MCF 10A (cell line): ENCODE measurements at places on chromosomes 2 and 18. TPM values are rescaled to one million over a fixed set of nuclear protein-coding genes. Genes with fewer than 3 reads are reported as not detected.

The NT5DC4 gene
- not detected in 2 replicates for total RNA-seq

The ACADL gene
- total RNA-seq = not detected in 2 replicates

The MFF gene
- total RNA-seq = 81.2 and 90.2 TPM in 2 replicates

The PHLPP1 gene
- 12.4 and 13.1 TPM in 2 replicates for total RNA-seq

The ADAM17 gene
- 44.3 and 47.3 TPM in 2 replicates for total RNA-seq

The RNF103 gene
- 12.4 and 18.4 TPM in 2 replicates for total RNA-seq

The IL1R2 gene
- total RNA-seq = not detected in 2 replicates

The GPAT2 gene
- total RNA-seq = not detected in 2 replicates

The RUFY4 gene
- total RNA-seq = not detected in 2 replicates

The PDE1A gene
- 0.15 and 0.30 TPM in 2 replicates for total RNA-seq

The ANAPC1 gene
- total RNA-seq = 48.8 and 66.1 TPM in 2 replicates

The CAPN14 gene
- total RNA-seq = not detected in 2 replicates

The SCLY gene
- total RNA-seq = 40.1 and 40.4 TPM in 2 replicates

The DNER gene
- 49.2 and 62.6 TPM in 2 replicates for total RNA-seq

The CDK15 gene
- not detected in 2 replicates for total RNA-seq

The PLGLB2 gene
- total RNA-seq = 1.1 and 1.3 TPM in 2 replicates

GRCh38 chr2:64975232-64975821 lies 13.9 kb upstream of the SLC1A4 start:
- peak; percentile 96 for DNase-seq

GRCh38 chr18:76126327-76126726 lies 368.7 kb downstream of the ZNF516 start:
- peak; percentile 17 for DNase-seq

GRCh38 chr2:72386288-72386687 lies 238.6 kb upstream of the CYP26B1 start:
- DNase-seq = no peak

DNA sequence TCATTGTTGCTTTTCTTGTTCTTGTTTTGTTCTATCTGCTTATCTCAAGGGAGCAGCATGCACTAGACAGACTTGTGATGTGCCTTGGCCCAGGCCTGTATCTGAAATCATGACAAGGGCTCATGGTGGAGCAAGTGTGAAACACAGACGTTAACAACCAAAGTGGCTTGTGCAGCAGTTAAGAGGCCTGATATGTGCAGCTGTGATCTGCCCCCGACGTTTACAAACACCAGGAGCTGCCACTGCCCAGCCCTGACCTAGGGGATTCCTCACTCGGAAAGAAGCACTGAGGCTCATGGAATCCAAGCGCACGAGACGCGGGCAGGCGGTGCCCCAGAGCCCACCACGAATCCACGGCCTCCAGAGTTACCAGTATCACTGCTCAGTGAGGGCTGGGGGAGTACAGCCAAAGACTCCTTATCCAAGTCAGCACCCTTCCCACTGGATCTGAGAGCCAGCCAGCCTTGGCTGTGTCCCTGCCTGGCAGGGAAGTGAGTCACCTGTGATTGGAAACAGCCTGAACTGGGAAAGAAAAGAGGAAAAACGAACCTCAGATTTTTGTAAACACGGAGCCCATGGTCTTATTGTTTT lies 62.3 kb upstream of the SNTG2 start:
- DNase-seq = no peak

GRCh38 chr2:82089518-82089917 lies 1785.0 kb upstream of the LRRTM1 start:
- no peak for DNase-seq

DNA sequence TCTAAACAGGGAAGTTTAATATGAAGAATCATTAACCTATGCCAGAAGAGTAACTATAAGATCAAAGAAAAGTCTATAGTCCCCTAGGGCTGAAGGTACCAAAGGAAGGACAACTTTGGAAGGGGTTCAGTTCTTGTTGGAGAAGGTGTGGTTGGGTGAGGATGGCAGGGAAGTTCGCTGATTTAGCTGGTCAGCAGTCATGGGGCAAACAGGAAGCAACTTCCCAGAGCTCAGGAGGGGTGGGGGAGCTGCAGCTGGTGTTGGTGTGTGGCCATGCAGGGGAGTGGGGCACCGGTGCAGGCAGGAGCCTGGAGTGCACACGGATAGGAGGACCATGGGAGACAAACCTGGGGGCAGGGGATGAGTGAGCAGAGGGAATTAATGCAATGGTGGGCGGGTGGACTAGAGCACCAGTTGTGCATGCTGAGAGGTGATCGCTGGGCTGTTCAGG lies 34.0 kb downstream of the FHOD3 start:
- DNase-seq = no peak

DNA sequence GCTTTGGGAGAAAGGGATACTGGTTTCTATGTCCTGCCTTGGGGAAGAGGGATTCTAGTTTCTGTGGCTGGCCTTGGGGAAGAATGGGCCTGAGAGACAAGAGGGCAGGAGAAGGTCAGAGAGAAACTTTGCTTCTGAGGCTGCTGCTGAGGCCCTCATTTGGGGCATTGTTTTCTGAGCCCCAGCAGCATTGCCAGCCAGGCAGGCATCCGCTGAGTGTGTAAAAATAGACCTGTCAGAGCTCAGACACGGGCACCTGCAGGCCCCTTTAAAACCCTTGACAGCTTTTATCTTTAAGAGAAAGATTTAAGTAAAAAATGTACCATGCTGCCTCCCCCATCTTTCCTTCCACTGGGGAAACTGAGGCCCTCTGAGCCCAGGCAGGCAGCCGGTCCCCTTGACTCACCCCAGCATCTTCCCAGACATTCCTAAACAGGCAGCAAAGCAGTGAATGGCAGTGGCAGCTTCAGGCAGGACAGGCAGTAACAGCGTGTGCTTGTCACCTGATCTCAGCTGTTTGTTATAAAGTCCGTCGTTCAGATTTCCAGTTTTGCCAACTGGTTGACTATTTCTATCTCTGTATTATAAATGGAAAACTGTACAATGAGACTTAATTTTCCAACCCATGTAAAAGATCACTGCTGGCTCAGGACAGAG lies 27.6 kb downstream of the MLPH start:
- DNase-seq = no peak

DNA sequence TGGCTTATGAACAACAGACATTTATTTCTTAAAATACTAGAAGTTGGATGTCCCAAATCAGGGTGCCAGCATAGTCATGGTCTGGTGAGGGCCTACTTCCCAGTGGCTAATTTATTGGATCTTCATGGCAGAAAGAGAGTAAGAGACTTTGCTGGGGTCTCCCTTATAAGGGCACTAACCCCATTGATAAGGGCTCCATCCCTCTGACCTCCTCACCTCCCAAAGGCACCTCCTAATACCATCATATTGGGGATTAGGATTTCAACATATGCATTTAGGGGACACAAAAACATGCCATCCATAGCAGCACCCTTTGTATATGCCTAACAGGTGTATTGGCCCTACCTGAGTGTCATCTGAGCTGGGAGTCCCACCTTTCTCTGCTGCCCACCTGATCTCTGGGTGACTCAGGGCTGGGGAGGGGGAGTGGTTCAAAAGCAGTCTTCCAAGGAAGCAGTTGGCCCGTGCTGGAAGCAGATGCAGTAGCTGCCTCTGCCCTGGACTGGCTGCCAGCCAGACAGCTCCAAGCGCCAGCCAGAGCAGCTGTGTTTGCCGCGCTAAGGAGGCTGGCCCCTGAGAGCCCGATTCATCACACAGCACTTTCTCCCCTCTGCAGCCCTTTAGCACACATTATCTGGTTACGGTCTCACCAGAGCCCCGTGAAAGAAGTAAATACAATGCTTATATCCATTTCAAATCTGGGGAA lies 84.6 kb downstream of the SMAD7 start:
- DNase-seq = no peak

GRCh38 chr2:238591732-238592131 lies 165.0 kb downstream of the ASB1 start:
- DNase-seq = no peak

- no peak for DNase-seq
Observed at GRCh38 chr2:231597627-231598026, 5.0 kb downstream of the TEX44 start.

DNA sequence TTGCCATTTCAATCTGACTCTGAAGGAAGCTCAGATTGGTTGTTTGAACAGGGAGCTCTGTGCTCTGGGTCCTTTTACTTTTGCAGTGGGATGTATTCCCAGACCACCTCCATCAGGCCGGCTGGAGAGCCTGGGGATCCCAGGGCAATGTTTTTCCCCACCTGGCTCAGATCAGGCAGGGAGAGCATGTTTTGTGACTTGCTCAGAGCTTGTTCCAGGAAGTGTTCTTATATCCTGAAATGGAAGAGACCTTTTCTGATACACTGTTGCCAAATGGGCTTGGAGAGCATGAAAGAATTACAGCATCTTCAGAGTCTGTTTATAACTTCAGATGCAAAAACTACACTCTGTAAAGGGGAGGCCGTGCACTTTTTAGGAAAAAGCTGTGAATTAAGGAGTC lies 56.0 kb downstream of the LIPG start:
- DNase-seq = no peak

DNA sequence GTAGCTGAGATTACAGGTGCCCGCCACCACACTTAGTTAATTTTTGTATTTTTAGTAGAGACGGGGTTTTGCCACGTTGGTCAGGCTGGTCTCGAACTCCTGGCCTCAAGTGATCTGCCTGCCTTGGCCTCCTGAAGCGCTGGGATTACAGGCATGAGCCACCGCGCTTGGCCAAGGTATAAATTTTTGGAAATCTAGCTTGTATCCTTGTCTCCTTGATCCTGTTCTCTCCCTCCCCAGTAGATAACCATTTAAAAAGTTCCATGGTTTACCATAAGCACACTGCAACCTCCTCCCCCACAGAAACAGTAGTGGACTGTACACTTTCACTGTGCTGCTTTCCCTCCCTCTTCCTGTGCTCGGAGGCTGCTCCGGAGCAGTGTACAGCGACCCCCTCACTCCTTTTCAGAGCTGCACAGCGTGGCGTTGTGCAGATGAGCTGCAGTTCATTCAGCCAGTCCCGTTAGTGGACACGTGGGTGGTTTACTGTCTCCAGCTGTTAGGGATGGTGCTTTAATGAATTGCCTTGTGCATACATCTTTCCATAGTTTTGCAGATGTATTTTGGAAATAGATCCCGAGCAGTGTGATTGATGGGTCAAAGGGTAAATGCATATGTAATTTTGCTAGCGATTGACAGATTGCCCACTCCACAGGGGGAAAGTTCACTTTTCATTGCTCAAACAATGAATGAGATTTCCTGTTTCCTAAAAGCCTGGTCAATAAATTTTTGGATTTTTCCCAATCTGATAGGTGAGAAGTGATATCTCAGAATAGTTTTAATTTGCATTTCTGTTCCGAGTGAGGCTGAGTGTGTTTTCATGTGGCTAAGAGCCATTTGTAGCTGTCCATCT lies 14.8 kb downstream of the ASB1 start:
- DNase-seq = no peak

DNA sequence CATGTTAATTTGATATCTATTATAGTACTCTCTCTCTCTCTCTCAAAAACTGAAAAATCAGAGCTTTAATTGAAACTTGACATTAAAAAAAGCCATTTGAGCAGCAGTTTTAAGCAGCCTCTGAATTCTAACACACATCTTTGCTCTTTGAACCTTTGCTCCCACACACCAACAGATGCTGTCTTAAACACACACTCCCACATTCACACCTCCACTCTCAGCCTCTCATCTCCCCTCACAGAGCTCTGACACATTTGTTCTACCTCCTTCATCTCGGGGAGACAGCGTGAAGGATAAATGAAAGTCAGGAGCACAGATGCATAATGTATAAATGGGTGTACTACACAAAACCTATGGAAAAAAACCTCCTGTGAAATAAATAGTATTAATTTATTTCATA lies 95.2 kb downstream of the NAB1 start:
- no peak for DNase-seq

- DNase-seq = no peak
Observed at GRCh38 chr2:58207189-58207588, 33.9 kb downstream of the FANCL start.

GRCh38 chr2:81672923-81673322 lies 1368.4 kb upstream of the LRRTM1 start:
- no peak for DNase-seq

GRCh38 chr2:30664761-30665358 lies 142.4 kb downstream of the CAPN13 start:
- peak; percentile 89 for DNase-seq

GRCh38 chr2:30645745-30646119 lies 161.5 kb downstream of the CAPN13 start:
- DNase-seq = peak; percentile 13

GRCh38 chr2:217657252-217657651 lies 345.5 kb downstream of the TNS1 start:
- DNase-seq = no peak

GRCh38 chr2:47313141-47313691 lies 89.7 kb upstream of the MSH2 start:
- peak; percentile 70 for DNase-seq

DNA sequence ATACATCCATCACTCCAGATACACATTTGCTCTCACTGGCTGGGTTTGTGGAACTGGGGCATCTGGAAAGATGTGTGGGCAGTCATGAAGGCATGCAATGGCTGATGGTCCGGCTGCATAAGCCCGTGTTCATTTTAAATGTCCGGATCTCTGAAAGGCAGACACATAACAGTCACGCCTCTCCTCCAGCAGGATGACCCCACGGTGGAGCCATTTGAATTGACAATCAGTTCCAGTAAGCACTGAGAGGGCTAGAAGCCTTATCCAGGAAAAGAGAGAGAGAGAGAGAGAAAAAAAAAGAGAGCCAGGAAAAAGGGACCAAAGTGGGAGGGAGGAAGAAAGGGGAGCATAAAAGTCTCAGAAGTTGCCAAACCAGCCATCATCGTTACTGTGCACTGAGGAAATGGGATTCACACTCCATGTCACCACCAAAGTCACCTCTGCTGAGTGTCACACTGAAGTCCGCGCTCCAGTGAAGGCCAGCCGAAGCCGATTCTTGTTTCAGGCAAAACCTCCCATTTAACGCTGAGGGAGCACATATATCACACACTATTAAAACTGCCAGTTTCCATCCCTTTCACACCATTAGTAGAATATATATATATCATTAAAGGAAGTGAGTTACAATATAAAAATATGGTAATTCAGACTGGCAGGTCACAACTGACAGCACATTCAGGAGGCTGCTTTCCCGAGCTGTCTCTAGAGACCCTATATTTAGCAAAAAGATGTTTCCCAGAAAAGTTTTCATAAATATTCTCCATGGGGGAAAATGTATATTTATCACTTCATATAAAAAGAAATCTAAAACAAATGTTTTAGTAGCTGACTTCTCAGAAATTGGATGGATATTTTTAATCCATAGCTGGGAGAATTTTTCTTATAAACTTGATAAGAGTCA lies 142.0 kb downstream of the ACTR3 start:
- DNase-seq = no peak

GRCh38 chr2:181158427-181158826 lies 178.0 kb downstream of the UBE2E3 start:
- no peak for DNase-seq

DNA sequence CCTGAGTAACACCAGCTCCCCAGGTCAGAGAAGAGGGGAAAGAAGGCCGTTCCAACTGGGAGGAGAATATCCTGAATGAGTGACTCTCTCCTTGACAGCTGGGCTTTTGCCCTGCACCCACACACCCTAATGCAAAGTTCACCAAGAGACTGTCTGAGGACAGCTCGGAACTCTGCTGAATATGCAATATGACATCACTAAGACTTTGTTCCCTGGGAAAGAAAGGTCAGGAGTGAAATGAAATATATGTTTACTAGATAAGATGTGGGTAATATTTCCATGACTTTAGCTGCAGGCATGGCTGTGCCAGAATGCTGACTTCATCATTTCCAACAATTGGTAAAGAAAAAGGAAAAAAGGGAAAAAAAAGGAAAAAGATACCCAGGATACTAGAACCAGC lies 488.2 kb upstream of the RAB6C start:
- no peak for DNase-seq

GRCh38 chr2:224171226-224171625 lies 132.1 kb upstream of the SERPINE2 start:
- no peak for DNase-seq

GRCh38 chr2:184452907-184453306 lies 145.4 kb upstream of the ZNF804A start:
- no peak for DNase-seq
